ENCODE measurements at places on chromosomes 2 and 18. TPM values are rescaled to one million over a fixed set of nuclear protein-coding genes. Genes with fewer than 3 reads are reported as not detected.

GCKR gene
- total RNA-seq, result 0.59 TPM

ATL2 gene
- total RNA-seq, result 37.4 TPM

POTEC gene
- not detected for total RNA-seq

RNASEH1 gene
- 19.6 TPM for total RNA-seq

SF3B1 gene
- total RNA-seq, result 182 TPM

EN1 gene
- total RNA-seq, result not detected

ZNF804A gene
- not detected for total RNA-seq

IFIH1 gene
- 10.1 TPM for total RNA-seq

TEX44 gene
- total RNA-seq, result not detected

ADRA2B gene
- 0.11 TPM for total RNA-seq

PROM2 gene
- total RNA-seq, result 1.4 TPM

REG3G gene
- not detected for total RNA-seq

SLC38A11 gene
- 0.17 TPM for total RNA-seq

GKN2 gene
- not detected for total RNA-seq

SPC25 gene
- total RNA-seq, result 0.31 TPM

ST6GAL2 gene
- 0.66 TPM for total RNA-seq

CELF4 gene
- total RNA-seq, result 0.85 TPM
